ENCODE measurements at places on chromosomes 12 and 14. TPM values are rescaled to one million over a fixed set of nuclear protein-coding genes. Genes with fewer than 3 reads are reported as not detected.

GRCh38 chr12:81942594-81942993, 183.4 kb upstream of the PPFIA2 start:
- no peak for DNase-seq

DNA sequence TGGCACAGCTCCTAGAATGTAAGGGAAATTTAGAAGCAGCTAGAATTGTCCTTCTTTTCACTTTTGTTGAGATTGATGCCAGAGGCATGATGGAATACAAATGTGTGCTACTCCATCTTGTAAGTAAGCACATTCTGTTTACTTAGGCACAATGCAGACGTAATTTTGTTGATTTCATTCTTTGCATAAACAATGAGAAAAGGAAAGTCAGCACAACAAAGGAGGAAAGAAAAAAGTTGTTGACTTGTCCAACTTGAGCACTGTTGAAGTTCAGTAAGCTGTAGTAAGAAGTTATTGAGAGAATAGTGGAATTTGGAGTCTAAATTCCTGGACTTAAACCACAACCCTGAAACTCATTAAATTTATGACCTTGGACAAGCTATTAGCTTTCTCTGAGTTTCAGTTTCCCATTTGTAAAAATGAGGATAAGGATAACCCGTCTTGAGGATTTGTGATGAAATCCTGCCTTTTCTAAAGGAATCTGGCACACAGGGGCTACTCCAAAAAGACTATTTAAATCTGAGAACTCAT, 19.4 kb upstream of the CNTN1 start:
- peak; percentile 43 for DNase-seq

- no peak for DNase-seq
Measured at GRCh38 chr12:56413392-56413791, 35.8 kb downstream of the TIMELESS start.

DNA sequence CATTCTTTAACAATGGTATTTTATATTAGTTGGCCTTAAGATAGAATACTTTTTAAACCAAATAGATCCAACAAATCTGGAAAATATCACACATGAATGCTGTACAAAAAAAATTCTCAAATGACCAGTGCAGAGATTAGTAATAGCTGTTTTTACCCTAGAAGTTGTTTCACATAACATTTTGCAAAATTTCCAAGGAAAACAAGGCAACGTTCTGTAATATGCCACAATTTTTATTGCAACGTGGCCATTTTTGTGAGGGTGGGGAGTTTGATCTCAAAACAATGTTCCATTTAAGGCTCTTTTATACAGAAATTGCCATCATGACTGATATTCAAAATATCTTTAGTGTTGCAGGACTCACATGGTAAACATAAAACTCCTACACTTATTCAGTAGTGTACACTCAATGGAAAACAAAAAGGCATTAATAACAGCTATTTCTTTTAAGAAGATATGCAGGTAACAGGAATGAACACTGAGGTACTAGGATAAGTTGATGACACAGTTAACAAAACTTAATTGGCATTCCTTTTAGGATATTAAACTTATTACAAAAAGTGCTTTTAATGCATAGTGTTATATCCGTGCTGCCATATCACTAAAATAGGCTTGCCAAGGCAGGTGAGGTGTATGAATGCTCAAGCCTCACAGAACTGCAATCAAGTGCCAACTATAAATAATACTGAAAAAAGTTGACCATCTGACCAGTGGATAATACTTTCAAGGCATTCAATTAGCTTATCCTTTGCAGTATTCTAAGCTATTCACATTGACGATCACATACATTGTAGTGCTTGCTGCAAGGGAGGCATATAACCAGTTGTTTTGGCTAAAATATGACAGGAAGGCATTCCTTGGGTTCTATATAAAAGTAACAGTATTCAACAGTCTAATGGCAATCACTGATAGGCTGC, 2.3 kb downstream of the CFL2 start:
- DNase-seq: no peak

CELA1 gene
- not detected for total RNA-seq

All from left lung (tissue), 14 donors.